Activated T-helper 1 cell treated with anti-CD3 and anti-CD28 coated beads, Interleukin-12 subunit alpha, Interleukin-12 subunit beta, Interleukin-2, Interleukin-4 antibody, amounts not matched to agents 30 ng/mL and 10 ng/mL and 1 ng/mL, durations not matched to agents 14 hours and 24 hours and 36 hours (primary cell): ENCODE measurements at places on chromosomes 13 and 19.

GRCh38 chr19:20067943-20068342 is 9.9 kb upstream of the ZNF90 start:
- no peak for DNase-seq

- DNase-seq: no peak
Observed at GRCh38 chr13:101576455-101576854, 124.0 kb downstream of the ITGBL1 start.

- DNase-seq: no peak
Observed at GRCh38 chr13:44350775-44351504, 22.7 kb upstream of the SERP2 start.

GRCh38 chr13:42984026-42984425 is 8.0 kb downstream of the EPSTI1 start:
- DNase-seq: no peak

DNA sequence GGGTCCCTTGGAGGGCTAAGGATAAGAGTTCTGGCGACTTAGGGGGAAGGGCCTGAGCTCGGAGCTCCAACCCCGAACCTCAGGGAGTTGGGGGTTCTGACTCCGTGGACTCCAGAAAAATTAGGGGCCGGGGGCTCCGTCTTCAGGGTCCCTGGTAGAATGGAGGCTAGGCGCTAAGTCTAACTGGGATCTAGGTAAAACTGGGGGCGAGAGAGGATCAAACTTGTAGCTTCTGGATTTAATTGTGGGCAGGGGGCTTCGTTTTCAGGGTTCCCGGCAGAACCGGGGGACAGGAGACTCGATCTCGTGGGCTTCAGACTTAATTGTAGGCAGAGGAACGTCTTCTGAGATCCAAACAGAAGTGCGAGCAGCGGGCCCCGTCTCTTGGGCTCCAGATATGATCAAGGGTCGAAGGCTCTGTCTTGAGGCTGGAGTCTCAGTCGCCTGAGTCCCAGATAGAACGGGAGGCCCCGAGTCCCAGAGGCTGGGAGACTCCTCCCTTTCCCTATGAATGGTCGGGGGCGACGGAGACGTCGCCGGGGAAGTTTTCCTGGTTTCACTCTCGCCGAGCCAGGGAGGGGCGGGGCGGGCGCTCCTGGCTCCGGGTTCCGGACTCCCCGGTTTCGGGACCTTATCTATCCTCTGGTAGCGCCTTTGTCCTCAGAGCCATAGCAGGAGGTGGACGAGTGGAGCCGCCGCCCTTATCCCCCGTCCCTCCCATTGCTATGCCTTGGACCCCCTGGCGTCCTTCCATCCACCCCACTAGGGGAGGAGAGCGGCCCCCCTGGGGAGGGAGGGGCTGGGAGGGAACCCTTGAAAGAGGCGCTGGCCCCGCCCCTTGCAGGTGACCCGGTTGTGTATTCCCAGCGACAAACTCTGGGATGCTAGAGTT is 1.3 kb downstream of the NECTIN2 start:
- DNase-seq: no peak

DNA sequence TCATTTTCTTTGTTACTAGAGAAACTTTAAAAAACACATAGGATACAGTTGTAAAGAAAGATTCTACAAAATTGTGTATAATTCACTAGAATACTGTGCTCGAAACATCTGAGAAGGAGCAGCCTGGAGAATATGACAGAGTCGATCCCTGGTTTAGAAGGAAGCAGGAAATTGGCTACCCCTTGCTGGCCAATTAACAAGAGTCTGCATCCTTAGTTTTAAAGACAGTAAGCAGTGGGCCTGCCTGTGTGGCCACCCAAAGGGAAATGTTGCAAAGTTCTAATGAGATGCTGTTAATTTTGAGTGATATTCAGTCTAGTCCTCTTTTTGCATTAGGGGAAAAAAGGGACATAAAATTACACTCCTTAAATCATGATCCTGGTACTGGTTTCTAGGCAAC is 988.6 kb downstream of the PCDH17 start:
- no peak for DNase-seq

DNA sequence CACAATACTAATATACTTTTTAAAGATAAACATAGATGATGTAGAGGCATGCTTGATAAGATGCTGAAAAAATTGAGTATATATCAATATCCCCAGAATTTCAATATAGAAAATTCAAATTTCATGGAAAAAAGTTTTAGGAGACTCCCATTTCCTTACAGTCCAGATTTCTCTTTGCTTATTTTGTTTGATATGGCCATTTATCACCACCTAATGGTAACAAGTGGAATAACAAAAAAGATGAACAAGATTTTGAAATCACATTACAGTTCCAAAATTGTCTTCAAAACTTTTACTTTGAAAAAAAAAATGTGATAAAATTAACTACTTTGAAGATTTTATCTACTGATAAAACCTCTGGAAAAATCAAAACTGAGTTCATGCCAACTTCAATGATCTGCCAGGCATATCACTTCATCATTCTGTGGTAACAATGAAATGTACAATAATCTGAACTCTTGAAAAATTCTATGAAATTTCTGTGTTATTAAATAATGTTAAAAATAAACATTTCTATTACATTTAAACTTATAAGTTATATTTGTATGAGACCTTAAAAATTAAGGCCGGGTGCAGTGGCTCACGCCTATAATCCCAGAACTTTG is 17.5 kb downstream of the MIPEP start:
- DNase-seq: no peak

DNA sequence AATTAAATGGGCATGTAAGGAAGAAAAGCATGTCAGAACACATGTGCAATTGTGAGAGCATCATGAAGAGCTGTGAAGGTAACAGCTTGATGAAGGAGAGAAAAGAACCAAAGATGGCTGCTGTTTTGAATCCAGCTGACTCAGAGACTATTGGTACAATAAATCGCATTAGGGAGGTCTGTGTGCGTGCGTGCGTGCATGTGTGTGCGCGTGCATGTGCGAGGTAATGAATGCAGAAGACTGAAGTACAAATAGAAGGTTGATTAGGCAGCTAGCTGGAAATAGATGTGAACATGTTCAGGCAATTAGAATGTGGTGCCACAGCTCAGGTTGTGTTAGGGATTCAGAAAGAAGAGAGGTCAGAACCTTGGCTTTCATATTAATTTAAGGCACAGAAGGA is 440.5 kb downstream of the OXGR1 start:
- no peak for DNase-seq

GRCh38 chr19:45711851-45712698 is 18.6 kb downstream of the FBXO46 start:
- no peak for DNase-seq

DNA sequence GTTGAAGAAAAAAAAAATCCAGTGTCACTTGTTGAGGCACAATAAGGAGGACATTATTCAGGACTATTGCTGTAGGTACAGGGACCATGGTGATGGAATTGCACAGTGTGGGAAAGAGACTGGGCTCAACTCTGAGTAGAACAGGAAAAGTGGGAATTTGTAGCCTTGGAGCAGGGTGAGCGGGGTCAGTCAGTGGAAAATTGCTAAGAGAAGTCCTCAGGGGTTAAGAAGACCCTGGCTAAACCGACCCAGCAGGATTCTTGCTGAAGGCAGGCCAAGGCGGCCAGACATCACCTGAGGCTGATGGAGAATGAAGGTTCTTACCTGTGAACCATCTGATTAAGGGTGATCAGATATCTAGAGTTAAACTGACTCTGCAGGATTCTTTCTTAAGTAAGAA is 12.5 kb downstream of the LAIR2 start:
- no peak for DNase-seq

DNA sequence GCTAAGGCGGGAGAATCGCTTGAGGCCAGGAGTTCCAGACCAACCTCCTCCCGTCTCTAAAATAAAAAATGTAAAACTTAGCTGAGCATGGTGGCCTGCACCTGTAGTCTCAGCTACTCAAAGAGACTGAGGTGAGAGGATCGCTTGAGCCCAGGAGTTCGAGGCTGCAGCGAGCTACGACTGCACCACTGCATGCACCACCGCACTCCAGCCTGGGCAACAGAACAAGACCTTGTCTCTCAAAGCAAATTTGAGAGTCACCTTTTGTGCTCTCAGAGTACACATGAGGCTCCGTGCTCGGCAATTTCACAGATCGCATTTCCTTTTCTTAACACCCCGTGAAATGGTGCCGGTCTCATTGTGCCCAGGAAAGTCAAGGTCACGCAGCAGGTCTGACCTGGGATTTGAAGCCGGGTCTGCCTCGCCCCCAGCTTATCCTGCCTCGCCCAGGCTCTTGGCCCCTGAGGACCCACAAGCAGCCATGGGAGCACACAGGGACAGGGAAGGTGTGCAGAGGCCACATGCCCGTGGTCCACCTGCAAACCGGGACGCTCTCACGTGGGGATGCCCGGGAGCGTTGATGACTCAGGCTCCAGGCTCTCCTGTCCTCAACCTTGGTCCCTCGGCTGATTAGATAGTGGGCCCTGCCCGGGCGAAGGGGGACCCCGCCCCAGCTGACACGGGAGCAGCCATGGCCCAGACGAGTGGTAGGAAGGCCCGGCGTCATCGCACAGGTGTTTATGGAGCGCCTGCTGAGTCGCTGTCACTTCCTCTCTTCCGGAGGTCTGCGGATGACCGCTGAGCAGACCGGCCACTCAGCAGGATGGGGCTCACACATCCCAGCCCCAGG is 1.1 kb upstream of the SMIM24 start:
- no peak for DNase-seq

- no peak for DNase-seq
Observed at GRCh38 chr13:95605448-95606125, 38.9 kb downstream of the DZIP1 start.

DNA sequence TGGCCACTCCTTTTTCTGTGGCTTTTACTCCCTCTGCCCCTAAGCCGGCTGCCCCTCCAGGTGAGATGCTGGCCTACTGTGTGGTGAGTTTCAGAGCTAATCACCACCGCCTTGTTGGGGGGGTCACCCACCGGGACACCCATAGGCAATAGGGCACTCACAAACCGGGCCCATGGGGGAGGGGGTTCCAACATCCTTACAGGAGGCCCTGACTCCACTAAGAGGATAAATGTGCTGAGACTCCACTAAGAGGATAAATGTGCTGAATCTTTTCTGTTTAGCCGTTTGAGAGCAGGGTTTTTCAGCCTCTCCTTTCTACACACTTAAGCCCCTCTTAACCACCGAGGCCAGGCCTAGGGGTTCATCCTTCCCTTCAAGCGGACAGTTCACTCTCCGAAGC is 73.7 kb downstream of the SLC15A1 start:
- no peak for DNase-seq

DNA sequence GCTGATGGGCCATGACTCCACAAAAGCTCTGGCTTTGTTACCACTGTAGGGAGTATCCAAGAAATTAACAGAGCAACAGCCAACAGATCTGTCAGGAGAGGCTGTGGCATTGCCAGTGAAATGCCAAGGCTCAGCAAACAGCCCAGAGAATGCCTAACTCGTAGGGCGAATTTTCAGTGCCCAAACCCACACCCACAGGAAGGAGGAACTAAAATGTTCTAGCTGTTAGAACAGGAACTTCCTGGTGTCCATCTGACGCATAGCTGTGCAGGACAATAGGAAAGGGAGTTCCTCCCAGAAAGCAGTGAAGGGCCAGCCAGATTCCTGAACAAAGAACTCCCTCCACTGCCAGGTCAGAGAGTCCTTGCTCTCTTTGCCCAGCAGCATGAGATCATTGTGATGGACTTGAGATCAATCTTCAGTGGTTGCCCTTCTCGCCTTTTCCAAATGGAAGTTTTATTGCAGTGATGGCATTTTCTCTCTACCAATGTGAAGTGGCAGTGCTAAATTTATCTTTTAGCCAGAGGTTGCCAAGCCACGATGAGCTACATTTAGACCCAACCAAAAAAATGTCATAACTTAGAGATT is 224.2 kb upstream of the STARD13 start:
- no peak for DNase-seq

GRCh38 chr19:42095814-42096230 is 19.9 kb downstream of the ZNF574 start:
- DNase-seq: no peak

GRCh38 chr19:54141356-54141755 is 3.8 kb downstream of the CNOT3 start:
- no peak for DNase-seq

- DNase-seq: peak; percentile 38
Observed at GRCh38 chr13:99658261-99658991, 157.2 kb downstream of the TM9SF2 start.

DNA sequence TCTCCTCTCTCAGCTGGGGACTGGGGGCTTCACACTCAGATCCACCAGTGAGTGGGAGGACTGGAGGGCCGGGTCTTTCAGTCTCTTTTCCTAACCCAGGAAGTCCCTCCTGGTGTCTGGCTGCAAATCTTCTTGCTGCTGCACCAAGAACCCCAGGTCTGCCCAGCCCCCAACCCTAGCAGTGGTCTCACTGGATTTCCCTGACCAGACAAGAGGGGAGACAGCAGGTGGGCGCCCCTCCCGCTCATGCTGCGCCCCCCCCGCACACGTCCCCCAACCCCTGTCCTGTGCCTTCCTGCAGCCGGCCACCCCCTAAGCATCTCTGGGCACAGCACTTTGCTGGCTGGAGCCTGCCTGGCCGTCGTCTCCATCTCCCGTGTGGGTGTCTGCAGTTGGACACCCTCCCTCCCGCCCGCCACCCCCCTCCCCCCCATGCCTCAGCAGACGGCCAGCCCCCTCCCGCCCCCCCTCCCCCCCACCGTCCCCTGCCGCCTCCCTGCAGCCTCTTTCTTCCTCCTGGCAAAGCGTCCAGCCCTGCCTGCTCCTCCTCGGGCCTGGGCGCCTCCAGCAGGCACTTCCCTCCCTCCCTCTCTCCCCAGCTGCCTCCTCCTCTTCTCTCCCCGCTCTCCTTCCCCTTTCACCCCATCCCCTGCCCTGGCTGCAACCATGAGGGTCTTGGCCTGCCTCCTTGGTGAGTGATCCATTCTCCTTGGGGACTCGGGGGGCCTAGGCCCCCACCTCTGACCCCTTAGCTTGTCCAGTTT is at the start of gene SSC5D:
SSC5D (plus strand) TSS at position 513 of the 764 bp plus-strand sequence; CDS start at position 667, 154 bp downstream.
- no peak for DNase-seq

DNA sequence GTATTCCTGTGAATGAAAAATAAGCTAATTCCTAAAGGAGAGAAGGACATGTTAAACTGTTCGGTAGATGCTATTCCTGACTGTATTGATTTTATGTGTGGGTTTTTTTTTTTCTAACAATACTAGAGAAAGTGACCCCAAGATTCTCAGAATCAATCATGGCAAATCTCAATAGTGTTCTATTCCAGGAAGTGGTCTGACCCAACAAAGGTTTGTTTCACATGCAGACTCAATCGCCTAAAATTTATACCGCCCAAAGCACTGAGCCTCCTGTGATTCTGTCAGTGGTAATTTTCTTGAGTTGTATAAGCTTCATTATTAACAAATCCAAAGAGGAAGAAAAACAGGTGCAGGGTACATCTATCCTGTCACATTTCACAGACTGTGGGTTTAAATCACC is 293.7 kb downstream of the SUCLA2 start:
- DNase-seq: no peak

- DNase-seq: no peak
Observed at GRCh38 chr13:101447852-101448251, 4.6 kb upstream of the ITGBL1 start.

- DNase-seq: no peak
Observed at GRCh38 chr19:45446944-45447343, 20.9 kb upstream of the FOSB start.
